GM20000 (cell line): ENCODE measurements at places on chromosomes 11 and 22.
A peak's percentile ranks its signal among the peaks of the same experiment; 100 is the strongest.

DNA sequence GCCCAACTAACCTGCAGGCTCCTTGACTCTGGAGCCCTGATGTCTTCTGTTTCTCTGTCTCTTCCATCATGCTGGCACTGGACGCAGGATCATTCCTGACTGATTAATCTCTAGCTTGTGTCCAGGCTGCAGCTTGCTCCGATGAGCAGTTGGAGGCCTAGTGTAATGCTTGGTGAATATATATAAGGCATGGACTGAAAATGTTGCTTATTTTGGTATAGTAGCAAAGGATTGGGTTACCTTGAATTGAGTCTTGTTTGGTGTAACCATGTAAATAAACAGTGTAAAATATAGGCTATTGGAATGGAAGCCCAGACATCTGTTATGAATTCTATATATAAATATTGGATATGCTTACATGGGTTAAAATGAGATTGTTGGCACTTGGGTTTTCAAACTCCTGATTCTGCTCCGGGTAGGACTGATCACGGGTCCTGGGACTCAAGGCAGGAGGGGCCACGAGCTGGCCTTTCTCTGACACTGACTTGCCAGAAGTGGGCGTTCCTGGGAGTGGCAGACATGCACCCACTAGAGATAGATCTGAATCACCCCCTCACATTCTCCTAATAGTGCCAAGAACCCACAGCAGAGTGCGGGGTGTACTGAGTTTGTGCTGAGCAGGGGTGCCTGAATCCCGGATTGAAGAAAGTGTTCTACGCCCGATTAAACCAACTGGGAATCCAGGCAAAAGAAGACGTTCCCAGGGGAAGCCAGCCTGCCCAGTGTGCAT, 25.8 kb downstream of the LRP5 start:
- DNase-seq: no peak

- no peak for DNase-seq
These were observed 23.2 kb upstream of the FLI1 start for GRCh38 chr11:128670631-128671030.

- no peak for DNase-seq
These were observed 3.9 kb upstream of the DNAJB13 start for GRCh38 chr11:73946798-73947458.

DNA sequence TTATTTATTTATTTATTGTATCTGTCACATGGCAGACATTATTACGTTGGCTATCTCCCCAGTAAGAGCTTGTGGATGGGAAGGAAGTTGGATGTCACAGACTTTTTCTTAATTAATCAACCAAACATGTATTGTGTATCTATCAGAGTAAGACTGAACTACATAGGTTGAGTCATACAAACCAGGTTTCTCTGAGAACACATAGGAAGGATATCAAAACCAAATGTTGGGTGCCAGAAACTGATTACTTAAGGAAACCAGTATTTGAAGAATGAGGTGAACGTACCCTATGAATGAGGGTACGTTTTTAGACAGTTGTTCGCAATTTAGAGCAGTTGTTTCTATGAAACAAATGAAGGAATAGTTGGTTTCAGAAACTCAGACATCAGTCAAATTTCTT, 136.4 kb downstream of the SLC17A6 start:
- DNase-seq: no peak

- DNase-seq: no peak
These were observed 48.3 kb downstream of the FAM83F start for GRCh38 chr22:40043081-40043480.

GRCh38 chr11:85540635-85541205, 86.4 kb downstream of the DLG2 start:
- no peak for DNase-seq

DNA sequence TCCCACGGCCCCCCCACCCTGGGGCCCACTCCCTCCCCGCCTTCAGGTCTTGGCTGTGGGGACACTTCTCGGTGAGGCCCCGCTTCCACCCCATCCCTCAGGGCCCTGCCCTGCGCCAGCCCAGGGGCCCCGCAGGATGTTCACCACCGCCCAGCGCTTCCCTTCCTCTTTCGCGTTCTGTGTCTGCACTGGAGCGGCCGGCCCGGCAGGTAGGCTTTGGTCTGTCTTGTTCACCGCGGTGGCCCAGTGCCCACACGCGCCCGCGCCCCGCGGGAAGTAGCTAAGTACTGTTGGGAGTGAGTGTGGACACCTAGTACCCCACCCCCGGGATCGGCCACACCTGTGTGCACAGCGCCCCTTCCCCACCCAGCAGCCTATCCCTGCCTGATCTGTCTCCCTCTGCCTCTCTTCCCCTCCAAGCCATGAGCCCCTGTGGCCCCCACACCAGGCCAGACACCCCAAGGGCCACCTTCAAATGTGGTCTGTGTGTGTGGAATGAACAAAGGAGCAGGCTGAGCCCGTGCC, 85.4 kb downstream of the WNT7B start:
- DNase-seq: no peak

DNA sequence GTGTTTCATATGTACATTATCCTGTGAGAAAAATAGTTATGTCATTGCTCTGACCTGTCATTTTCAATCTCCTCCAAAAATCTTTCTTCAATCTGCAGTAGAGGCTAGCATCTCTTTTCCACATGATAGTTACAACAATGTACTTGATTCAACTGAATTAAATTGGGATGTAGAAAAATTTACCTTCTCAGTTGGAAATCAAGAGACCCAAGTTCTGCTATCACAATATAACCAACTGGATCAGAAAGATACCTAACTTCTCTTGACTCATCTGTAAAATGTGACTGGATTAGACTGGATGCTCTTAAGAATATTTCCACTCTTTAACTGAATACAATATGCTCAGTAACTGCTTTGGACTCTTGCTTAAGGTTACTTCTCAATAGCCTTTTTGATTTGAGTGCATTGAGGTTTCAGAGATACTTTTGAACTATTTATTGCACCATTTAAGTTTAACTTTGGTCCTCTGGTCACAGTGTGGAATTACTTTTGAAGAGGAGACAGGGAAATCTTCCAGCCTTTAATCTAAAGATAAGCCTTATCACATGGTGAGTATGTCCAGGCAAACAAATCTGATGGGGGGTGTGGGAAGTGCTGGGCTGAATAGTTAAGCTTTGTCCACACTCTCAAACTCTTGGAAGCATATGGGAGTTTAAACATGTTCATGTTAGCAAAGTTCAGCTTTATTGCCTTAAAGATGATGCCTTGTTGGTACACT, 82.3 kb downstream of the YAP1 start:
- DNase-seq: no peak

DNA sequence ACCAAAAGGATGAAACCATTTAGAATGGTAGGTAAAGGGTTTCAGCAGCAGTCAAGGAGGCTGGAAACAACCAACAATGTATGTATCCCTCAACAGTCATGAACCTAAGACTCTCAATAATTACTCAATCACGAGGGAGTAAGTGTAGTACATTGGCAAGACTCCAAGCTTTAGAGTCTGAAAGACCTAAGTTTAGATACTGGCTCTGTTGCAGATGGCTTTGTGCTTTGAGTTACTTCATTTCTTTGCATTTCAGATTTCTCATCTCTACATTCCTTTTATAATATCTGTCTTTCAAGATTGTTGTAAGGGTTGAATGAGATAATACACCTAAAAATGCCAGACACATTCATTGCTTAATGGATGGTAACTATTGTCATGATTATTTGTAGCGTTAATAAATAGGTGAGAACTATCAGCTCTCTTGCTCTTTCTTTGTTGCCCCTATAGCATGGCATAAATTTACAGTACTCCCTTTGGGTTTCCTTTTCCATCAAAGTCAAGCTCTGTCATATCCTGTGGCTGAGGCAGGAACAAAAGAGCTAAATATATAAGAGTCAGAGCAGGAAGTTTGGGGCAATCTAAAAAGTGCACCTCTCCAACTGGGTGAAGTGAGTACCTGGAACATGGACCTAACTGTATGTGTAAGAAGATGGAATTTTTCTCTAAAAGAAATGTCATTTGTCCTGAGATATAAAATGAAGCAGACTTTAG, 228.2 kb upstream of the ZC3H12C start:
- DNase-seq: peak; percentile 35

DNA sequence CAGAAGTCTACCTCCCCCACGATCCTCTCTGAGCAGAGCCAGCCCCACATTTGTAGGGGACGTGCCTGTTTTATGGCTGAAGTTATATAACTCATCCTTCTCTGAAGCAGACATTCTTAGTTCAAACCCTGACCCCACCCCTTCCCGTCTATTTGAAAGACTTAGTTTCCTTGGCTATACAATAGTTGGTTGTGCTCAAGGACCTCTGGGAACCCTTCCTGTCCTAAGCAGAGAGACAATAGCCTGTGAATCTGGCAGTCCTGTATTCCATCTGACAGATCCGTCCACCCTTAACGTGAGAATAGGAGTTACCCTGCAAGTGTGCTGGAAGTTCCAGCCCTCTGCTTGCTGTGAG, 75.2 kb downstream of the MN1 start:
- DNase-seq: no peak
